ENCODE measurements at places on chromosomes 11 and 22.

DNA sequence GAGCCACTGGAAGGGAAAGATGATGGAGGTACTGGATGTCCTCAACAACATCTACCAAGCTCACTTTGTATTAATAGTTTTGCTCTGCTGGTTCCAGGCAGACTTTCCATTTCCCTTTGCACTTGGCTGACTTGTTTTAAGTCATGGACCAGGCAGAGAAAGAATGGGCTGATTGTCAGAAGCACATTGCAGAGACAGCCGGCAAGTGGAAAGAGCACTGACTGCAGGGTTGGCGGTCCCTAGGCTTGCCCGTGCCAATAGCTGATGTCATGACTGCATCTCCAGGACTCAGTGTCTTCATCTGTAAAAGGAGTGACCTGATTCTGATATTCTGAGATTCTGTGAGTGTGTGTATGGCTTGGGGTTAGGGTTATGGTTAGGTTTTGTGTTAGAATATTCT, 20.9 kb upstream of the NNMT start:
- DNase-seq, result no peak

- DNase-seq, result no peak
These were observed 88.1 kb downstream of the RRAS2 start for GRCh38 chr11:14270690-14271542.

GRCh38 chr11:110425751-110426545, 3.8 kb upstream of the FDX1 start:
- peak; percentile 90 for DNase-seq

- DNase-seq, result no peak
These were observed 44.6 kb downstream of the SEZ6L start for GRCh38 chr22:26213826-26214225.

DNA sequence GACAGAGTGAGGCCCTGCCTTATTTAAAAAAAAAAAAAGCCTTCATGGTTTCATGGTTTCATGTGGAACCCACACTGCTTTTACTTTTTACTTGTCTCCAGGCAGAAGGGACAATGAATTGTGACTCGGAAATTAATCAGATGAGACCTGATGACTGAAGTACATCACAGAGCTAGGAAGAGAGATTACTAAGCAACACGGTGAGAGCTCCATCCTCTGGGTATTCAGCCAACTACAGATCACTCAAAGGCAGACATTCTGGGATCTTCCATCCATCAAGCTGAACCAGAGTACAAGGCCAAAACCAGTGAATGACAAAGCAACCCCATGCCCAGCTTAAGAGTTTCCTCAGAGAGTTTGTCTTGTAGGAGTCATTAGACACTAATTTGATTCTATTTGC, 433.2 kb downstream of the SOX6 start:
- no peak for DNase-seq

DNA sequence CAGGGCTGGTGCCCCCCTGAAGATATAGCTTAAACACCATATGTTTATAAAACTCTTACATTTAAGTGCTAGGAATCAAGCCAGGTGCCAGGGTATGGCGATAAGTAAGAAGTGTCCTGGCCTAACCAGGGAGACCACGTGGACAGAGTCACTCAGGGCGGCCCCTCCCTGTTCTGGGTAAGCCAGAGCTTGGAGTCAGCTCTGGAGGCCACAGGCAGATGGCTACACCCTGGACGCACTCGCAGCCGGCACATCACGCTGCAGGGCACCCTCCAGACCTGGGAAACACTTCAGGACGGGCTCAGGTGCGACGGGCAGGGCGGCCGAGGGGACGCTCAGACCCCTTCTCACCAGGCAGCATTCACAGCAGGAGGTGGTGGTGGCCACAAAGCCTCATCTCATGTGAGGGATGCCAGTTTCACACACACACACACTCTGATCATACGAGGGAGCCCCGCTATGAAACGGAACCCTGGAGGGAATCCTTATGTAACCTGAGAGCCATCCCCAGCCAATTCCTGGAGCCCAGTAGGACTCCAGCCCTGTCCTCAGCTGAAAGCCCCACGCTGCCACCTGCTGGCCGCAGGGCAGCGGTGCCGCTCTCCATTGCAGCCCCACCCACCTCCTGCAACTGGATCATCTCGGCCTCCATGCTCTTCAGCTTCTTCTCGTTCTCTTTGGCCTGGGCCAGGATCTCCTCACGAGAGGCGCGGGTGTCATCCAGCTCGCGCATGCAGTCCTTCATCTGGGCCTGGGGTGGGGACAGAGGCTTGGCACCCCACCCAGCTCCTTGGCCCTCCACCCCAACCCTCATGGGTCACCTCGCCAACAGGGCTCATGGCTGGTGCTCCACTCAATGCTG, 33.4 kb downstream of the APOL1 start:
- peak; percentile 81 for DNase-seq

- no peak for DNase-seq
These were observed 65.5 kb upstream of the THY1 start for GRCh38 chr11:119488256-119488995.

DNA sequence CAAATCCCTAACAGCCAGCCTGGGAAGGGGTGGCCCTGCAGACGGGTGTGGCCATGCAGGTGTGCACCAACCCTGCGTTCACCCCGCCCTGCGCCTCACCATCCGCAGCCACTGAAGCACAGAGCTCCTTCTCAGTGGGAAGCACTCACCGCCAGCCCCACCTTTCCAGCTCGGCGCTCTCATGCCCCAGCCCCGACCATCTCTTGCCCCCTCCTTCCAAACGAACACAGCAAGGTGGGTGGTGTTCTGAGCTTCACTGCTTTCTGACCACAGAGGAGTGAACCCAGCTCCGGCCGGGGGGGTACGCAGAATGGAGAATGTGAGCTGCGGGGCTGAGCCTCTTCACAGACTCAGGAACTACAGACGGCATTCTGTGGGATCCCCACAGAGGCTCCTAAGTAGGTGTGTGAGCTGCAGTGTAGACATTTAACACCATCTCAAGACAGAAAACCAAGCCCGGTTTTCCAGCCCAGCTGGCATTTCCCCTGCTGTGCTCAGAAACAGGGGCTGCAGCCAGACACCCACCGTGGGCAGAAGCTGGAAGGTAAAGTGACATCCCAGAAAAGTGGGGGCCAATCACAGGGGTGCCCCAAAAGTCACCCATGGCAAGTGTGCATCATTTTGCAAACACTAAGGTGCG, 88.4 kb upstream of the RTL6 start:
- no peak for DNase-seq

DNA sequence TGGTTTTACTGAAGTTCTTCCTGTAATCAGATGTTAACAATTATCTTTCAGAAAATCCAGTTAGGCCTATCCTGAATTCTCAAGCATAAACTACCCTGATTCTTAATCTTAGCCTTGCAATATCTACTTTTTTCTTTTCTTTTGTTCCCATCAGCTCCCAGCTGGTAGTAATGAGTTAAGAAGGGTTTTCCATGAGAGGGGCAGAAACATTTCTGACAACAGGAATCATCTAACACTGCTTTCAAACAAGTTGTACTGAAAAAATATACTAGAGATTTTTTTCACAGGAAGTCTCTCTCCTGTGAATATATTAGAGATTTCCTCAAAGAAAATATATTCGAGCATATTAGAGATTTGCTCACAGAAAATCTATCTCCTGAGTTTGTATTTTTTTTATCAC, 3.3 kb upstream of the TRIM6 start:
- no peak for DNase-seq

- DNase-seq, result peak; percentile 66
These were observed 644 bp downstream of the SPTY2D1 start for GRCh38 chr11:18633256-18634139.
